ENCODE measurements at places on chromosomes 6 and 20.

GRCh38 chr6:21538186-21538798 is 55.3 kb upstream of the SOX4 start:
- no peak for DNase-seq

DNA sequence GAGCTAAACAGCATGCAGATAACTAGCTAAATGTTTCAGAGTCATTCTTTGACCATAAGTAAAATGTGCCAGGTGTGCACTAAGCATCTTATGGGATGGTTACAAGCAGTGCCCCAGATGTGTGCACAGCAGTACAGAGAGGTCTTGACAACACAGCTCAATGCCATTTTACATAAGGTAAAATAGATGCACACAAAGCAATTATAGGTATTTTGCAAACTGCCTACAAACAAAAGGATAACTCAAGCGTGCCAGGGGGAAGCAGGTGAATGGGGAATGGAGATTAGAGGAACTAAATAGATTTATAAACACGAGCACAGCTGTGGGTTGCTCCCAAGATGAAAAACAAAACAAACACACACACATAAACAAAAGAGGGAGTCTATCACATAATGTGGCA is 64.8 kb downstream of the SLC2A10 start:
- DNase-seq: no peak

DNA sequence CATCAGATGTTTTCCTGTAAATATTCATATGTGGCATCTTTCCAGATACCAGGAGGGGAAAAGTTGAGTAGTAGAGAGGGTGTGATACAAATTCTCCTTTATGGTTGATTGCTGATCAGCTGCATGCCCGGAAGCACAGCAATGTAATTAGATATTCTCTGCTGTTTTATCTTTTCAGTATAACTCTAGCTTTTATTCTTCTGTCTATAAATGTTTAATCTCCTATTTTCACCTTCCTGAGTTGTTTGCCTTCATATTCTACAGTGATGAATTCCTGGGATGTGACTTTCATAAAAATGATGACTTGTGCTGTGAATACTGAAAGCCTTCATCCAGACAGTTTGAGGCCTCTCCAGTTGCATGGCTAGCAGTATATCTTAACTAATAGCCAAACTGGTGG is 53.7 kb downstream of the SH3BGRL2 start:
- no peak for DNase-seq

DNA sequence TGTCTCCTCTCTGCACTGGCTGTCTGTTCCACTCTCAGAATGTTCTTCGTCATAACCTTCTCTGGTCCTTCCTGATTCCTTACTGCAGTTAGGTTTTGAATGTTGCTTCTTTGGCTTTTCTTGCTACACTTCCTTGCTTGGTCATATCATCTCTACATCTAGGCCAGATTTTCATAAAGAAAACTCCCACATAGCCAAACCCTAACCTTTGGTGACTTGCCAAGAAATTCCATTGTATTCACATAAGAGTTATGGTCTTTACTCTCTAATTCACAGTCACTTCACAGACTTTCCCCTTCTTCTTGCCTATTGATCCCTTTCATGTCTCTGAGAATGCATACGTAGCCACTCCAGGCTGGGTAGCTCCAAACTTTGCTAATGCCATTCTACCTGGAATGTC is 41.9 kb upstream of the SIM1 start:
- DNase-seq: no peak

DNA sequence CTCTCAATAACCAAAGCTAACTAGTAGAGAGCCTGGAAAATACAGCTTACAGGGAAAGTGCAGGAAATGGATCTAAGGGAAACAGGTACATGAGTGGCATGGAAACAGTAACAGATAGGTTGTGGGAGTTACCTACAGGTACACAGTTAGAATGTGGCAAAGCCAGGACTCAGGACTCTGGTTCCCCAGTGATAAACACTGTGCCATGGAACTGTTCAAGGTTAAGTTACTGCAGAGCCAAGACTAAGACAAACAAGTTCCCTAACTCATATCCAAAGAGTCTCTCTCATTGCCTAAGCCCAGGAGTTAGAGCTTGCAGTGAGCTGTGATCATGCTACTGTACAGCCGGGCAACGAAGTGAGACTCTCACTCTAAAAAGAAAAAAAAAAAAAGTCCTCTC is 6.6 kb downstream of the MED20 start:
- no peak for DNase-seq

- no peak for DNase-seq
Observed at GRCh38 chr6:16388488-16388887, 150.1 kb downstream of the GMPR start.

DNA sequence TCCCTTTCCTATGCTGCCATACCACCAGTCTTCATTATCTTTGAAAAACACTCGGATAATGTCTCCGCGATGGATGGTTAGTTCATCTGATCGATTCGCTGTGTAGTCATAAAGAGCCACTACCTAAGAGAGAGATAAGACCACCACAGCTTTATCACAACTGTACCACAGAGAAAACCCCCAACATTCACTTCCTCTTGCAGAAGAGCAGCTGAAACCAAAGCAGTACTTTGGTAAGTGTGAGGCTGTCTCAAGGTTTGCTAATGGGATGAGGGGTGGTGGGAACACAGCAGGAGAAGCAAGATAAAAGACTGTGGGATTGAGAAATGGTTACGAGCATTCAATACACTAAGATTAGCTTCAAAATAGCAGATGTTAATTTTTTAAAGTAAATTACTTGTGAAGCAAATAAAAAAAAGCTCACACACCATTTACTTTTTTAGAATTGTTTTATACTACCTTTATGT is 142.1 kb downstream of the MYB start:
- DNase-seq: no peak

All from NT2/D1 (cell line).